ENCODE measurements at places on chromosomes 6 and 20.

GRCh38 chr20:63847237-63848002, 13.9 kb upstream of the ABHD16B start:
- peaks cover 10% of the 10 kb centered on the region for H3K4me1 ChIP-seq
- no peak for DNase-seq
- H3K27ac ChIP-seq: no peak overlapping the region
- peaks cover 31% of the 10 kb centered on the region for H3K27me3 ChIP-seq
- H3K4me3 ChIP-seq: no peak overlapping the region
- H3K36me3 ChIP-seq: no peaks in the 10 kb centered on the region

- H3K4me3 ChIP-seq: no peak overlapping the region
- H3K36me3 ChIP-seq: no peaks in the 10 kb centered on the region
- no peak overlapping the region for H3K27ac ChIP-seq
- H3K4me1 ChIP-seq: no peaks in the 10 kb centered on the region
- H3K27me3 ChIP-seq: peaks cover 16% of the 10 kb centered on the region
- no peak for DNase-seq
Observed at GRCh38 chr6:40762981-40763380, 175.8 kb upstream of the LRFN2 start.

- H3K27ac ChIP-seq: no peak overlapping the region
- H3K4me1 ChIP-seq: no peaks in the 10 kb centered on the region
- H3K36me3 ChIP-seq: peaks cover 6% of the 10 kb centered on the region
- H3K4me3 ChIP-seq: no peak overlapping the region
- peaks cover 3% of the 10 kb centered on the region for H3K27me3 ChIP-seq
Observed at GRCh38 chr6:137188855-137189254, 15.4 kb upstream of the IL22RA2 start.

- peaks cover 24% of the 10 kb centered on the region for H3K27me3 ChIP-seq
- no peaks in the 10 kb centered on the region for H3K4me1 ChIP-seq
- no peak overlapping the region for H3K27ac ChIP-seq
- H3K36me3 ChIP-seq: no peaks in the 10 kb centered on the region
- DNase-seq: no peak
- H3K4me3 ChIP-seq: no peak overlapping the region
Observed at GRCh38 chr20:31998246-31998645, 12.0 kb upstream of the CCM2L start.

DNA sequence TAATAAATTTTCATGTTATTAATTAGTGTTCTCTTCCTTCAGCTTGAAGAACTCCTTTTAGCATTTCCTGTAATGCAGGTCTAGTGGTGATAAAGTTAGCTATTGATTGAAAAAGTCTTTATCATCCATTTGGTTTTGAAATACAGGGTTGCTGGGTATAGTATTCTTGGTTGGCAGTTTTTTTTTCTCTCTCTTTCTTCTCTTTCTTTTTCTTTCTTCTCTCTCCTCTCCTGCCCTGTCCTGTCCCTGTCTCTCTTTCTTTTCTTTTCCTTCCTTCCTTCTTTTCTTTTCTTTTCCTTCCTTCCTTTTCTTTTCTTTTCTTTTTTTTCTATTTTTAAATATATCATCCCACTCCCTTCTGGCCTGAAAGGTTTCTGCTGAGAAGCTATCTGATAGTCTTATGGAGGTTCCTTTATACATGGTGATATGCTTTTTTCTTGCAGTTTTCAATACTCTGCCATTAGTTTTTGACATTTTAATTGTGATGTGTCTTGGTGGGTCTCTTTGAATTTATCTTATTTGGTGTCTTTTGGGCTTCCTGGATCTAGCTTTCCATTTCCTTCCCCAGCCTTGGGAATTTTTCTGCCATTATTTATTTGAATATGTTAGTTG, 55.4 kb downstream of the CDC5L start:
- no peaks in the 10 kb centered on the region for H3K27me3 ChIP-seq
- no peak overlapping the region for H3K4me3 ChIP-seq
- H3K36me3 ChIP-seq: peaks cover 41% of the 10 kb centered on the region
- no peak for DNase-seq
- H3K27ac ChIP-seq: no peak overlapping the region

- H3K27ac ChIP-seq: no peak overlapping the region
- DNase-seq: no peak
- H3K27me3 ChIP-seq: peaks cover 30% of the 10 kb centered on the region
Observed at GRCh38 chr6:43972913-43973300, 154.3 kb downstream of the MRPL14 start.

GRCh38 chr6:5084360-5084780, 771 bp upstream of the PPP1R3G start:
- H3K4me1 ChIP-seq: no peaks in the 10 kb centered on the region
- peaks cover 41% of the 10 kb centered on the region for H3K27me3 ChIP-seq
- H3K4me3 ChIP-seq: peak overlapping the region; percentile 81
- H3K27ac ChIP-seq: no peak overlapping the region
- no peak for DNase-seq

DNA sequence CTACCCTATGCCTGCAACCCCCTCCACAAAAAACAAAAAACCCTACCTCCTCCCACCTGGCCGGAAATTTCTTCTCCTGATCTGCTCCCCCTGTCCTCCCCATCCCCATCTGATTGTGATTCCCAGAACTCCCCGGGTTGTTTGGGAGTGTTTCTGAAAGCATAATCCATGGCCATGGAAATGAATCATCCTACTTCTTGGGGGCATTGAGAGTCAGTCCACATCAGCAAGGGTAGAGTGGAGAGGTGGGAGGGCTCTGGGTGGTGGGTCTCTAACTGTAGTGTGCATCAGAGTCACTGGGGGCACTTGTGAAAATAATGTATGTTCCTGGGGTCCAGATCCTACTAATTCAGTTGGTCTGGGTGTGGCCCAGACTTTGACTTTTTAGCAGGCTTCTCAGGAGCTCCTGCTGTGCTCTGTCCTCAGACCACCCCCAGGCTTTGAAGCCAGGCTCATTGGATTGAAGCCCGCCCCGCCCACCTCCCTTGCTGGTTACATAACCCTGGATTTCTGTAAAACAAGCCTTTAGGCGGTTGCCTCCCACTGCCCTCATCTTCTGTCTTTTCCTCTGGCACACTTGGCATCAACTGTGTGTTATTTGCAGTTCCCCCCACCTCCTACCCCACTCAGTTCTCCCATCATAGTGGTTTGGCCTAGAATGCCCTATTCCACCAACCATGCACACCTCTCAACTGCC, 10.5 kb downstream of the PIGT start:
- peaks cover 22% of the 10 kb centered on the region for H3K36me3 ChIP-seq
- no peak overlapping the region for H3K4me3 ChIP-seq
- DNase-seq: no peak

DNA sequence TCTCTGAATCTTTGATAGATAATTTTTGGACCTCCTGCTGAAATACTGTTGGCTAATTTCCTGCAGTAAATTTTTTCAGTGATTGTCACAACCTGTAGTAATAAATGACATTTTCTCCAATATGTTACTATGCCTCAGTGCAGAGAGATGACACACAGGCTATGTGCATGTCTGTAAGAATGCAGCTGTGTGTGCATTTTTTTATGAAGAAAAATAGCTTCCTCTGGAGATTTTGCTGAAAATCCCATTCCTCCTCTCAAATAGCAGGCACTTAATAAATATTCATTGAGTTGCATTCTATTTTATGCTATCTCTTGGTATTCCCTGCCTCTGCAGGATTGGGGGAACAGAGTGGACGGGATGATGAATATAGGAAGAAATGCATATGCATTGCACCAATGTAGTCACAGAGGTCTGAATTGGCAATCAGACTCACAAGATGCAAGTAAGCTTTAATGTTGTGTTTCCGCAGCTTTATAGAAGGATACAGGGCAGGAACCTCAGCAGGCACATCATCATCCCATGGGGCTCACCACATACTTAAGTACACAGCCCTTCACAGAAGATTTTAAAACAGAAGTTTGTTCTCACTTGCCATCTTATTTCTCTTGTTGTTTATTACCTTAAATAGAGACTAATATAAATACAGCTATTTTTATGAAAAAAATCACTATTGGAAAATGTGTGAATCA, 474.7 kb downstream of the EPM2A start:
- H3K27ac ChIP-seq: no peak overlapping the region
- H3K4me3 ChIP-seq: no peak overlapping the region
- no peaks in the 10 kb centered on the region for H3K27me3 ChIP-seq
- H3K36me3 ChIP-seq: no peaks in the 10 kb centered on the region
- DNase-seq: no peak

DNA sequence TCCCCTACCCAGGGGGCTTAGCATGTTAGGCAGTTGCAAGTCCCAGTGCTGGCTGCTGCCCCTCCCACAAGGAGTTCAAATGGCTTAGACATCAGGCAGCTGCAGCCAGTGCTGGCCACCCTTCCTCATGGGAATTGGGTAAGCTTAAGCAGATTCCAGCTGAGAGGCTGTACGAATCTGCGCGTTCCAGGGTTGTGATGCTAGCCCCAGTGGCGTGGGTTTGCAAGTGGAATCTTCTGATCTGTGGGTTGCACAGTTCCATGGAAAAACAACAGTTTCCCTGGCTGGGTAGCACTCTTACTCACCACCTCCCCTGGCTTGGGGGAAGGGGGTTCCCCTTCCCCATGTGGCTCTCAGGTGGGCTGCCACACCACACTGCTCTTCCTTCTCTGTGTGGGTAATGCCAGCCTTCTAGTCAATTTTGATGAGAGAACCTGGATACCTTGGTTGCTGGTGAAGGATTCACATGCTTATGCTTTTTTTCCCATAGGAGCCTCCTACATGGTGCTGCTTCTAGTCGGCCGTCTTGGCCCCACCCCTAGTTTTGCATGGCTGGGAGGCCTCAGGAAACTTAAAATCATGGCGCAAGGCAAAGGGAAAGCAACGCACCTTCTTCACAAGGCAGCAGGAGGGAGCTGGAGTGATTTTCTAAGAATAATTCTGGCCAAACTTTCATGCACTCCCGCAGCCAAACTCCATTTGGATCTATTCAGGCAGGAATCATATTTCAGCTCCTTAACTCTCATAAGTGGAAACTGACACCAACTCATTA, 13.0 kb downstream of the DYNLT2 start:
- no peak overlapping the region for H3K4me3 ChIP-seq
- peaks cover 38% of the 10 kb centered on the region for H3K27me3 ChIP-seq
- H3K36me3 ChIP-seq: peaks cover 2% of the 10 kb centered on the region
- no peak overlapping the region for H3K27ac ChIP-seq
- no peak for DNase-seq

- peaks cover 13% of the 10 kb centered on the region for H3K4me1 ChIP-seq
- no peak overlapping the region for H3K27ac ChIP-seq
- H3K4me3 ChIP-seq: no peak overlapping the region
- no peaks in the 10 kb centered on the region for H3K27me3 ChIP-seq
Observed at GRCh38 chr6:146354451-146354850, 189.2 kb upstream of the RAB32 start.

GRCh38 chr6:127794405-127794804, 106.5 kb downstream of the THEMIS start:
- H3K27me3 ChIP-seq: no peaks in the 10 kb centered on the region
- H3K4me3 ChIP-seq: no peak overlapping the region
- peaks cover 41% of the 10 kb centered on the region for H3K36me3 ChIP-seq
- peaks cover 51% of the 10 kb centered on the region for H3K4me1 ChIP-seq

DNA sequence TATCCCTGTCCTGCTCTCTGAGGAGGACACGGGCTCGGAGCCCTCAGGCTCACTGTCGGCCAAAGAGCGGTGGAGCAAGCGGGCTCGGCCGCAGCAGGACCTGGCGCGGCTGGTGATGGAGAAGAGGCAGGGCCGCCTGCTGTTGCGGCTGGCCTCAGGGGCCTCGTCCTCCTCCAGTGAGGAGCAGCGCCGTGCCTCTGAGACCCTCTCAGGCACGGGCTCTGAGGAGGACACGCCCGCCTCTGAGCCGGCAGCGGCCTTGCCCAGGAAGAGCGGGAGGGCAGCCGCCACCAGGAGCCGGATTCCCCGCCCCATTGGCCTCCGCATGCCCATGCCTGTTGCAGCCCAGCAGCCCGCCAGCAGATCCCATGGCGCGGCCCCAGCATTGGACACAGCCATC, 14.2 kb upstream of the SLC22A7 start:
- DNase-seq: no peak
- H3K36me3 ChIP-seq: no peaks in the 10 kb centered on the region
- H3K27ac ChIP-seq: no peak overlapping the region
